ENCODE measurements at places on chromosomes 16 and 17.

DNA sequence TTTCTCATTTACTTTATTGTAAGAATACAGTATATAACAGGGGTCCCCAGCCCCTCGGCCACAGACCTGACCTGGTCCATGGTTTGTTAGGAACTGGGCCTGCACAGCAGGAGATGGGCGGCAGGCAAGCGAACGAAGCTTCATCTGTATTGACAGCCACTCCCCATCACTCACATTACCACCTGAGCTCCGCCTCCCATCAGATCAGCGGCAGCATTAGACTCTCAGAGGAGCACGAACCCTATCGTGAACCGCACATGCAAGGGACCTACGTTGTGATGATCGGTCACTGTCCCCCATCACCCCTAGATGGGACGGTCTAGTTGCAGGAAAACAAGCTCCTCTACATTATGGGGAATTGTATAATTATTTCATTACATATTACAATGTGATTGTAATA is 410.6 kb downstream of the SLC39A11 start:
- DNase-seq: no peak

DNA sequence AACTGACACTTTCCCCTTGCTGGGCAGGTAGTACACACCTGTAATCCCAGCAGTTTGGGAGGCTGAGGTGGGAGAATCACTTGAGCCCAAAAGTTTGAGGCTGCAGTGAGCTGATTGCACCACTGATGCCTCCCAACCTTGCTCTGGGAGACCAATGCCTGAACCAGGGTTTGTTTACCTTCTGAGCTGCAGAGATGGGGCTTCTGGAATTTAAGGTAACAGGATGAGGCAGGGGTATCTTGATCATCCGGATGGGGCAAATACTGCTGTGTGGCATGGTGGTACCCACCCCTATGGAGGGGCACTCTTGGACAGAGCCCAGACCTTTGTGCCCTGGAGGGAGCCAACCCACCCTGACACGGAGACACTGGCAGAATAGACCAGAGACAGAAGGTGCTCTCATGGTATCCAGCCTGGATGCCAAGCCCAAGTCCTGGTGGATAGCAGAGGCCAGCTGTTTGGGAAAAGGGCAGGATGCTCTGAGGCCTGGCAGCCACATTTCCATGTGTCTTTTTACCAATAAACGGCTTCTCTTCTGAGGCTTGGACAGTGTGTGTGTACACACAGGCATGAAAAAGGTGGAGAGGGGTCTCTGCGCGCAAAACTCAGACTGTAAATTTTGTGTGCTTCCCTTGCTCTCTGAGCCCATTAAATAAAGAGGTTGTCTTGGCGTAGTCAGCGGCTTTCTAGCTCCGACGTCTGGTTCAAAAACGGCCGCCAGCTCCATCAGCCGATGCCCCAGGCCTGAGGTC is 4.4 kb downstream of the ZNF48 start:
- DNase-seq: no peak

DNA sequence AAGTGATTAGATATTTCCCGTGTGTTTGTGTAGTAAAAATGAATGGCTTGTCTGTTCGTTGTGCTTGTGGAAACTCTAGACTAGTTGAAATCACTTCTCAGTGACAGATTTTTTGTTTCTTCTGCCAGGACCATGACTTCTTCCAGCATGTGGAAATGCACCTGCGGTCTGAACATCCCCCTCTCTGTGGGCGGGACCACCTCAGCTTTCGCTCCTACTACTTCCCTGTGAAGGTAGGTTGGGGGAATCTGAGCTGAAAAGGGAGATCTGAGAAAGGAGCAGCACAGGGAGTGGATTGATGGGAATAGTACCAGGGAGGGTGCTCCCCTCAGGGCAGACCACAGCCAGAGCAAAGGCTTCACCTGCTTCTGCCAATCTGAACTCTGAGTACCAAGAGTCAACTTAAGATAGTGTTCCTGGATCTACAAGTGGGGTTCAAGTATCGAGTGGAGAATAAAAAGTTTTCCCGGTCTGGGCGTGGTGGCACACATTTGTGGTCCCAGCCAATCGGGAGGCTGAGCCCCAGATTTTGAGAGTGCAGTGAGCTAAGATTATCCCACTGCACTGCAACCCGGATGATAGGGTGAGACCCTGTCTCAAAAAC is 47.5 kb downstream of the SF3B3 start:
- DNase-seq: no peak

GRCh38 chr16:30060346-30060745 is 5.2 kb upstream of the ALDOA start:
- DNase-seq: no peak

DNA sequence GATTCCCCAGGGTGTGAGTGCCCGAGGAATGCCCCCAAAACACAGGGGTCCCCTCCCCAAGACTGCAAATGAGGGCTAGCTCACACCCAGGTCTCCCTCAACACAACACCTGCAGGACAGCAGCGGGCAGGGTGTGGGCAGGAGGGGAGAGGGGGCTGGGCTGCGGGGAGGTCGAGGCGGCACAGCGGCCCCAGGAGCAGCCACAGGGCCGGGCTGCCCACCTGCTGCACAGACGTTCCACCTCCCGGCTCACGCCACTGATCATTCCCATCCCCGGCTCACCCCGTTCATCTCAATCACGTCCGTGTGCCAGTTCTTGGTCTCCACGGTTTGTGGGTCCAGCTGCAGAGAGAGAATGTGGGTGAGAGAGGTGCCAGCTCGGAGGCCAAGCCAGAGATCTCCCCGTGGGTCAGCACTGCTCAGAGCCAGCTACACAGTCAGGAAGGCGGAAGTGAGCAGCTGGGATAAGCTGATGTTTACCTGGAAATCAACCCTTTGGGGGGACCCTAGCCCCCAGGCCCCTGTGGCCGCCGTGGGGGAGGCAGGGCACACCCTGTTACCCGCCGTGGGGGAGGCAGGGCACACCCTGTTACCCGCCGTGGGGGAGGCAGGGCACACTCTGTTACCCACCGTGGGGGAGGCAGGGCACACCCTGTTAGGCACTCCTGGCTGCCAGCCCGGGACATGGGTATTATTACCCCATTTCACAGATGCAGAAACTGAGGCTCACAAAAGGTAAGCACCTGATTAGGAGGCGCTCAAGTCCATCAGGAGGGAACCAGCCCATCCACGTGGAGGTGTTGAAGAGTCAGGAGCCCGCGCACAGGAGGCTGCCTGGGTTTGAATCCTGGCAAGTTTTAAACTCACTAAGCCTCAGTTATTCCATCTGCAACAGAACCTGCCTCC is 16.1 kb downstream of the TIMM22 start:
- DNase-seq: no peak

GRCh38 chr17:36667922-36668321 is 66.5 kb downstream of the MRM1 start:
- no peak for DNase-seq

DNA sequence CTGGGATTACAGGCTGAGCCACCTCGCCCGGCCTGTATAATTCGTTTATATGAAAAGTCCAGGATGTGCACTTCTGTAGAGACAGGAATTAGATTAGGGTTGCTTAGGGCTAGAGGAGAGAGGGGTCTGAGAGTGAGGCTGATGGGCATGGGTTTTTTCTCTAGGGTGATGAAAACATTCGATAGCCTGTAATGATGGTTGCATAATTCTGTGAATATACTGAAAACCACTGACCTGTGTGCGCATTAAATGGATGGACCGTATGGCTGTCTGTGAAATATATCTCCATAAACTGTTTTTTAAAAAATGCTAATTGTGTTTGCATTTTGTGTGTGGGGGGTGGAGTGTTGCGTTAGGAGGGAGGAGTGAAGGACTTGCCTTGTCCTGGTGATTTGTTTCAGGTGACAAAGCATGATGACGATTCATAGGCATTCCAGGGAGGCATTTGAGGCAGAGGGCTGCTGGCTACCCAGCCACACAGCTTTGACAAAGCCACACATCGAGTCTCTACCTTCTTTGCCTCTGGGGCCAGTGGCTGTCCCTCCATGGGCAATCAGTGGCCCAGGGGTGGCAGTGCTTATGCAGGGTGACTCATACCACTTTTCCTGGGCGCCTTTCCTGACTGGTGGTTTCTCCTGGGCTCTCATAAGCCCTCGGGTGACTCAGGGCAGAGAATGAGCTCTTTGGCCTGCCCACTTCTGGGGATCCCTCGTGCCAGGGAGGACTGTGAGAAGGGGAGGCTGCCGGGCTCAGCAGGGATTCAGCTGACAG is 148.5 kb upstream of the WSCD1 start:
- no peak for DNase-seq

DNA sequence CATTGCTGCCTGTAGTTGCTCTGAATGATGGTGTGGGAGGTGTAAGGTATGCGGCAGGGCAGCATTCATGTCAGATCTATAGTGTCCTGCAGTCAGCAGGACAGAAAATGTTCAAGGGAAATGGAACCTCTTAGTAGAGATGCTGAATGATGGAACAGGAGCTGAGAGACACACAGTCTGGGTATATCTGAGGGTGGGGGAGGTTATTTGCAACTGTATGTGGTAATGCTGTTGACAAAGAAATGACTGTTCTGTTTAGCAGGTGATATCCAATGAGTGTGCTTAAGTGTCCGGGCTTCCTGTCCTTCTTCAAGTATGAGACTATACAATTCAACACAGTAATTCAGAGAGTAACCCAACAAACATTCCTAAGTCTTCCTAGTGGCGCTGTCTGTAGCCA is 46.6 kb downstream of the STH start:
- no peak for DNase-seq

DNA sequence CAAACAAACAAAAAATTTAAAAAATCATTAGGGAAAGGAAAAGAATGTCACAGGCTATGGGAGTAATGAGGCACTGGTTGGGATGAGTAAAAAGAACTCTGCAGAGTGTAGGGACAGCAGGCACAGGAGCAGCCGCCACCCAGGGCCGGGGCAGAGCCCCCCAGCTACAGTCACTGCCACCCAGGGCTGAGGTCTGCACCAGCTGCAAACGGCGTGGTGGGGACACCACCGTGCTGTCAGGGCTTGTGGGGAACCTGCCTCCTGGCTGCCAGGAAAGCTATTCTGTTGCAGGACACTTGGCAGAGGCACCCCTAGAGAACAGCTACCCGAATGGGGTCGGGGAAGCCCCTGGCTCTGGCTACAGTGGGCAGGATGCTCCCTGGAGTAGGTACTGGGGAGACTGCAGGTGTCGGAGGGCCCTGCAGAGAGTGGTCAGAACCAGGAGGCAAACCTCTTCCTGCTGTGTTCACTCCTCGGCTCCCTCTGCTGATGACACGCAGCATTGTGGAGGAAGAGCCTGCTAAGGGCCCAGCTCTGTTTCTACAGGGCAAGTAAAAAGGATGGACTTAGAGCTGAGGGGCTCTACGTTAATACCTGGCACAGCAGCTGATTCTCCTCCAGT is 32.3 kb upstream of the CAPN15 start:
- DNase-seq: no peak

DNA sequence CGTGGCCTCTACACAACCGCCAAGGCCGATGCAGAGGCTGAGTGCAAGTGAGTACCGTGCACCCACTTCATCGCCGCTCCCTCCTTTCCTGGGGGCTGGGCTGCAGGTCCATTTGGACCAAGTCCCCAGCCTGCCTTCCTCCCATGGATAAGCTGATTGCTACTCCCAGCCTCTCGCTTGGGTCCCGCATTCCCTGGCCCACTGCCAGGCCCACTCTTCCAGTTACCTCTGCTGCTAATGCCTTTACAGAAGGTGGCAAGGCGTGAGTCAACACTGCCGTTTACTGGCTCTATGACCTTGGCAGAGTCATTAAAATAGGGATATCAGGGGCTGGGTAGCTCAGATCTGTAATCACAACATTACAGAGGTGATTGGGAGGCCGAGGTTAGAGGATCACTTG is 11.2 kb downstream of the SULT1A2 start:
- DNase-seq: no peak

DNA sequence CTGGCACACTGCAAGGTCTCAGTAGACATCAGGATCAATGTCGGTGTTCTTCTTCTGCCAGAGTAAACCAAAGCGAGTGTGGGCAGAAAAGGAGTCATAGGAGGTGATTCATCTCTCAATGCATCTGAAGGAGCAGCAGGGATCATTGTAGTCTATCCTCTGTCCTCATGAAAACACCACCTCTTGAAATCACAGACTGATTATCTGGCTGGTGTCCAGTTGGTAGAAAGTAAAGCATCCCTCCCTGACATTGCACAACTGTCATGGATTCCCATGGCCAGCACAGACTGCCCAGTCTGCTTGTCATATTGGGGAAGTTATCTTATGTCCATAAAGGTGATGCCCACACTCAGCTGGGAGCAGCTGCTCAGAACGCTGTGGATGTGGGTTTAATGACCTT is 74.1 kb downstream of the ABCC12 start:
- DNase-seq: no peak

GRCh38 chr16:1425616-1426370 is 5.1 kb upstream of the PERCC1 start:
- no peak for DNase-seq

GRCh38 chr16:73615071-73615940 is 567.4 kb upstream of the ZFHX3 start:
- DNase-seq: no peak

DNA sequence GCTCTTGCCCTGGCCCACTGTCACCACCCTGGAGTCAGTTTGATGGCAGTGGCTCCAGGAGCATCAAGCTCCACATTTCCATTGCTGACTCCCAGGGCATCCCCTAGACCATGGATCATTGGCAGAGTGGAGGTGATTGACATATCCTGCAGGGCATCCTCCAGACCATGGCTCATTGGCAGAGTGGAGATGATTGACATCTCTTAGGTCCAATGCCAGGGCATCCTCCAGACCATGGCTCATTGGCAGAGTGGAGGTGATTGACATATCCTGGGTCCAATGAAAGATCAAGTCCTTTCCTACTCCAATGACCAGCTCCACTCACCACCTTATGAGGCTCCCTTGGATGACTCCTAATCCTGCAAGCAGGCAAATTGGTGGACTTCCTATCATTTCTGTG is 174.3 kb upstream of the NLRP1 start:
- DNase-seq: no peak

DNA sequence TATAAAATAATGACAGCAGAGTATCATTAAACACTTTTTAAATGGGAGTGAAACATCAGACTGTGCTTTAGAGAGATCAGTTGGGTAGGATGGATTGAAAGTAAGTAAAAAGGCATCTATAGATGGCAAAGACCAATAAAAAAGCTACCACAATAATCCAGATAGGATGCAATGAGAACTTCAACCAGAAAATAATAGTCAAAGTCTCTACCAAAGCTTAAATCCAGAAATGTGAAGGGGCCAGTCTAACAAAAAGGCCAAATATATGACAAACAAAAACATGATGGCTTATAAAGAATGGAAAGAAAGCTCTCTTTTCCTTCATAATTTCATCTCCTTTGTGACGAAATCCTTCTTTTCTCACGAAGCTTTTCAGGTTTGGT is 12.3 kb downstream of the KANSL1 start:
- DNase-seq: no peak

- no peak for DNase-seq
Measured at GRCh38 chr16:52549011-52549692, 2.2 kb upstream of the TOX3 start.
